HuH-7 (cell line): ENCODE measurements at places on chromosomes 11 and 22.

DNA sequence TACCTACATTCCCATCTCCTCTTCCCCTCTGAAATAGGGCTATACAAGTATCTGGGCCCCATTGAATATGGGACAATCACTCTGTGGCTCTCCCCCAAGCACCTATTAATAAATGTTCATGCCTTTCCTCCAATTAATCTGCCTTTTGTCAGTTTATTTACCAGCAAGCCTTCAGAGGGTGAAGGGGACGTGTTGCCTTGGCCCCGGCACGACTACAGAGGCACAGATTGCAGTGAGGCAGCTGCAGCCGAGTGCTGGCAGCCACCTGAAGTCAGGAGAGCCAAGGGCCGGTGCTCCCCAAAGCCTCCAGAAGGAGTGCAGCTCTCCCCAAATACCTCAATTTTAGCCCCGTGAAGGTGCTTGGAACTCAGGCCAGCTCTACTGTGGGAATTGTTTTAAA, 580.9 kb upstream of the B3GAT1 start:
- no peak for DNase-seq

- DNase-seq, result no peak
These were observed 93.5 kb downstream of the COMMD9 start for GRCh38 chr11:36195496-36196354.

GRCh38 chr11:14967581-14968243, 4.4 kb downstream of the CALCA start:
- no peak for DNase-seq

DNA sequence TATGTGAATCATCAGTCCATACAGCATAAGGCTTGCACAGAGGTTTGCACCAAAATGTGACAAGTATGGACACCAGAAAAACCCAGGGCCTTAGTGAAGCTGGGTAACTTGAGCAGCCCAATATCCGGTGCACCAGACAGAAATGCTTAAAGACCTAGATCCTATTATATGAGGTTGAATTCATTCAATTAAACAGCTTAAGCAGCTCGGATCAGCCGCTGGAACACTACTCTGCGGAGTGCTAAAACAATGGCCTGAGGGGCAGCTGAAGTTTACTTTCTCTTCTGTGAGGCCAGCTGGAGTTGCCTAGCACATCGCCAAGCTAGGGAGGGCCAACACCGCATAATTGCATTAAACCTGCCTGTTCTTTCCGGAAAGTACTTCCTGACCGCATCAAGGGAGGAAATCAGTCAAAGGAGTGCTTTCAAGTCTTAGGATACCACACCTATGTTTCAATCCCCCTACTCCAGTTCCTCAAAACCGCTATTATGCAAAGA, 17.0 kb upstream of the FAM181B start:
- no peak for DNase-seq

GRCh38 chr11:122556605-122557004, 98.9 kb upstream of the UBASH3B start:
- DNase-seq, result peak; percentile 14
